ENCODE measurements at places on chromosomes 7 and 10.

DNA sequence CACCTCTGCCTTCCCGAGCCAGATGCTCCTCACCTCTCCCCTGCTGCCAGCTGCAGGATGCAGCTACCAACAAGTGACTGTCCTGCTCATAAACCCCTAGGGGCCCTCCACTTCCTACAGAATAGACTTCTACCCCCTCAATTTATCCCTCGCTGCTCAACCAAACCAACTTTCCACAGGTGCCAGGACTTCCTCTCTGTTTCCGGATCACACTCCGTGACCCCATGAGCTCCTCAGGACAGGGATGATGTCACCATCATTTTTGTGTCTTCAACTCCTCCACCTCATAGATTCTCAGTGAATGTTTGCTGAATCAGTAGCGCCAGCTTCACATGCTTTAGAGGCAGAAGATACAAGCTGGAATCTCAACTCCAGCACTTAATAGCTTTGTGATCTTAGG is 25.8 kb upstream of the ADRB1 start:
- DNase-seq = no peak

- DNase-seq = no peak
Measured at GRCh38 chr7:116098175-116098574, 67.6 kb upstream of the TFEC start.

GRCh38 chr10:14736600-14737081 is 38.1 kb downstream of the FAM107B start:
- DNase-seq = no peak

DNA sequence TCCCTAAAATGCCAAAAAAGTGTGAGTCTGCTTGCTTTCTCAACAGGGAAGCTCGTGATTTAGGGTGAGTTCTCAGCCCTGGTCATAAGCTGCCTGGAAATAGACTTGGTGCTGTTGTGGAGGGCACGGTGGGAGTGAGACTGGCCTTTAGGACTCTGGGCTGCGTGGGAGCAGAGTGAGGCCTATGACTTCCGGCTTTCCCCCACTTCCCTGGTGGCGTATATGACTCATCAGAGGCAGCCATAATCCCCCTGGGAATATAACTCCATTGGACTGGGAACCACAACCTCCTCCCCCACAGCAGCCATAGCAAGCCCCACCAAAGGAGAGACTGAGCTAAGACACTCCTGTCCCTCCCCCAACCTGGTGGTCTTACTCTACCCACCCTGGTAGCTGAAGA is 95.0 kb downstream of the PON1 start:
- no peak for DNase-seq

DNA sequence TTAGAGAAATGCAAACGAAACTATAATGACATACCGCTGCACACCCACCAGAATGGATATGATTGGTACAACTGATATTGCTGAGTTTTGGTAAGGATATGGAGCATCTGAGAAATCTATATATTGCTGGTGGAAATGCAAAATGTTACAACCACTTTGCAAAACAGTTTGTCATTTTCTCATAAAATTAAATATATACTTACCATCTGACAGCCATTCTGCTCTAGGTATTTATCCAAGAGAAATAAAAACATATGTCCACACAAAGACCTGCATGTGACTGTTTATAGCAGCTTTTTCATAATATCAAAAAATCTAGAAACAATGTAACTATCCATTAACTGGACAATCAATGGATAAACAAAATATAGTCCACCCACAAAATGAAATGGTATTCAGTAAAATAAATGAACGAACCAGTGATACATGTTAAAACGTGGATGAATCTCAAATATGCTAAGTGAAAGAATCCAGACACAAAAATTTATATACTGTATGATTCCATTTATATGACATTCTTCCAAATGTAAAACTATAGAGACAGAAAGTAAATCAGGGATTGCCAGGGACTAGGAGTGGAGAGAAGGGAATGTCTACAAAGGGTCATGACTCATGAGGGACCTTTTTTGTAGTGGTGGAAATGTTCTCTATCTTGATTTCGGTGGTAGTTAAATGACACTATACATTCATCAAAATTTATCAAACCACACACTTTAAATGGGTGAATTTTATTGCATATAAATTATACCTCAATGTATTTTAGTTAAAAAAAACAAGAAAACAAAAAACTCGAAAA is 312.0 kb upstream of the GLI3 start:
- no peak for DNase-seq

DNA sequence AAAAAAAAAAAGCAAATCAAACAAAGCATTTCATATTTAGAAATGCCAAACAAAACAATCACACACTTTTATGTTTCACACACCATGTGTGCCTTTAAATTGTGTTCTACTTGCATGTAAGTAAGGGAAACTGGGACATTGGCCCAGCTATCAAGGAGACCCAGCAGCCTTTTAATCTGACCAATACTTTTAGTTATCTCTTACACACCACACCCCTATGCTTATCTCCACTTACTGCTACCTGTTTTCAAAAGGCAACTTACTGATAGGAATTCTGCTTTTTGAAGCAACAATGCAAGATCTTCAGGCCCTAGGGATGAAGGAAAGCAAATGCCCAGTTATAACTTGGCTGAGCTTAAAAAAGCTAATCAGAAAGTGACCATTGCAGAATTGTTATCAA is 1244.8 kb upstream of the SORCS1 start:
- no peak for DNase-seq

GRCh38 chr7:69367780-69368179 is 230.5 kb upstream of the AUTS2 start:
- DNase-seq = no peak

Data from activated naive CD4-positive, alpha-beta T cell (primary cell).